ENCODE measurements at places on chromosomes 6 and 20.
A peak's percentile ranks its signal among the peaks of the same experiment; 100 is the strongest.

- DNase-seq = peak; percentile 57
Measured at GRCh38 chr20:4607287-4607713, 114.4 kb upstream of the PRND start.

DNA sequence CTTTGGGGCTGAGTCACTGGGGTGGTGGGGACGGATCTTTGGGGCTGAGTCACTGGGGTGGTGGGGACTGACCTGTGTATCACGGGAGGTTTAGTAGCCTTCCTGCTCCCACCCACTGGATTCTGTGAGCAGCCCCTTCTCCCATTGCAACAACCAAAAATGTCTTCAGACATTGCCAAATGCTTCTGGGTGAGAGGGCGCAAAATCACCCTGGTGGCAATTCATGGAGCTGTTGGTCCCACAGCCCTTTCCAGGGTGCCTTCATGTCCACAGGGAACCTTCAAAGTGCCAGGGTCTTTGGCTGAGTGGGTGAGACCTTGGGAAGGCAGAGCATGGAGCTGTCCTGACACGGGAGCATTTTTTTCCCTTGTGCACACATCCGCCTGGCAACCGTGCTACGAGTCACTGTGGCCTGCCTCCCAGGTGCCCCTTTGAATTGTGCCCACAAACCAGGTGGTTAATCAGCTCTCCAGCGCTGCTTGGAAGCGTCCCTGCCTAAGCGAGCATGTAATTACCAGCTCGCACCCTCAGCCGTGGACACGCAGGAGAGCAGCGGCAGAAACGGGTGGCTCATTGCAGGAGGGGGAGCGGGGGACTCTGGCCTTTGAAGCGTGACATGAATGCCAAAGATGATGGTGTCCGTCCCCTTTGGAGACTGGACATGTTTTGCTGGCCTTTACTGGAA is 27.4 kb upstream of the APCDD1L start:
- no peak for DNase-seq

- DNase-seq = no peak
Measured at GRCh38 chr6:167469672-167470071, 144.8 kb downstream of the TTLL2 start.

DNA sequence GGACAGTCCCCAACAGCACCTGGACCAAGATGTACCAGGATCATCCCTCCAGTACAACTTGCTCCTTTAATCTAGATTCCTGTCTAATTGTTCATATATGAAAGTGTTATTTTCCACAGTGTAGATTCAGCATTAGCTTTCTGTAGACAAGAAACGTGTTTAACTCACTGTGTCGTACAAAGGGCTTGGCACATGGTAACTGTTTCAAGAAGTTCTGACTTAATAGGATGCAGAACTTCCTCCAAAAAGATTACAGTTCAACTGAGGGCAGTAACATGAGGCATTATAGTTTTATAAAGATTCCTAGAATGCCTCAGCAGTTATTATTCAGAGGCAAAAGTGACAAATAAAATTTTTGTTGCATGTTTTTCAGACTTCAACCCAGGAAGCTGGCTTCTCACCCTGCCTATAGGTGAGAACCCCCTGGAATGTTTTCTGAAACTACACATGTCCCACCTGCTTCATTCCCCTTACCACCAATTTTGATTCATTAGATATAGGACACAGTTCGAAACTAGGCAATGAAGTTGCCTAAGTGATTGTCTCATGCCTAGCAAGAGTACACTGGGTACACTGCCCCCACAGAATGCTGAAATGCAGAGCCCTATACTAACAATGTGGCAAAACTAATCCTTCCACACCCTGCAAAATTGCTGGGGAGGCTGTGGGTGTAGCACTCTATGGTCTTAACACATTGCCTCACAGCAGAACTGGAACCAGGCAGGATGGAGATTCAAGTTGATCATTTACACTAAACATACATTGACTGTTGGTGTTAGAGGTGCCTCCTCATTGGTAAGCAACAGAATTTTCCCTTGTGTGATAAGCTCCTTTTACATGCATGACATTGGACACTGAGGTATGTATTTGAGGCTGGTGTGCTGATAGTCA is 22.6 kb upstream of the SH3BGRL2 start:
- no peak for DNase-seq

DNA sequence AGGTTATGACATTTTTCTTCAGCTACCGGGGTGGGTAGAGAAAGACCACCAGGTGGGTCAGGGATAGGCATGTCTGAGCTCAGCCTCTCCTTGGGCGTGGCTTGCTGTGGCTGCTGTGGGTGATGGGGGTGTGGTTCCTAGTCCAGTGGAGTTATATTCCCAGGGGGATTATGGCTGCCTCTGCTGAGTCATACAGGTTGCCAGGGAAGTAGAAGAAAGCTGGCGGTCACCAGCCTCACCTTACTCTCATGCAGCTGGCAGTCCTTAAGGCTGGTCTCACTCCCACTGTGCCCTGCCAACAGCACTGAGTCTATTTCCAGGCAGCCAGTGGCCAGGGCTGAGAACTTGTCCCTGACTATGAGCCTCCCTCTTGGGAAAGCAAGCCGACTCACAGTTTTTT is 130.0 kb downstream of the SCP2D1 start:
- no peak for DNase-seq

DNA sequence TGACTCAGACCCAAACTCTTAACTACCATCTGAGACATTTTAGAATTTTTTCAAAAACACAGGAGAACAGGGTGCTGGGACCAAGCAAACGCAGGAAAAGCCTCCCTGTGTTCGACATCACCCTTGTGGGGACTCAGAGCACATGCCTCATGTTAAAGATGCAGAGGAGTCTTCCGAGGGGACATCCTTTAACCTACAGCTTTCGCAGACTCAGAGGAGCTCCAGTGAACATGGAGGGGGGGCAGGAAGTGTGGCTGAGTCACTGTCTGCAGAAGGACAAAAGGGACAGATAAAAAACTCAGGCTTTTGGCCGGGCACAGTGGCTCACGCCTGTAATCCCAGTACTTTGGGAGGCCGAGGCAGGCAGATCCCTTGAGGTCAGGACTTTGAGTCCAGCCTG is 15.1 kb downstream of the BMP7 start:
- DNase-seq = no peak

- no peak for DNase-seq
Measured at GRCh38 chr6:46736906-46737305, 1.7 kb upstream of the PLA2G7 start.

DNA sequence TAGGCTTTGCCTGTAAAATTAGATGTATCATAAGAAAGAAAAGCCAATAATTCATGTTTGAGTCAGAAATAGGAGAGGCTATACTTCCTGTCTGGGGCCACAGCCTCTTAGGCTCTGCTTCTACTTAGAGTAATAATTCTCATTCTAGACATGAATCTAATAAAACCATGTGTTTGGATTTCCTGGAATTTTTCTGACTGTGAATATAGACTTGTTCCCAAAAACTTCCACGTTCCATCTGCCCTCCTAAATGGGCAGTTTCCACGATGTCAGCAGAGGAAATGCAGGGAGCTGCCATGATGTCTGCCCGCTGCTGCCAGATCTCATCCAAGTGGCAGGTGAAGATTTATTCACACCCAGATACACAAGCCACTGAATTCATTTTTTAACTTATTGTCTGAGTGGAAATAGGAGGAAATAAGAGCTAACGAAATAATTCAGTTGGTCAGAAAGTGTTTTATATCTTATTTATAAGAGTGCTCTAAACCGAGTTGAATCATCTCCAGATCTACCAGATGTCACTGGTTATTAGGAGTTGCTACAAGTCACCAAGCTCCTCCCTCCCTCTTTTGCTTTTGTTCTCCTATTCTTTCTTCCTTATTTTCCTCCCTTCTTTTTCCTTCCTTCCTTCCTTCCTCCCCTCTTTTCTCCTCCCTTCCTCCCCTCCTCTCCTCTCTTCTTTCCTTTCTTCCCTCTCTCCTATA is 69.3 kb downstream of the ALDH8A1 start:
- no peak for DNase-seq

DNA sequence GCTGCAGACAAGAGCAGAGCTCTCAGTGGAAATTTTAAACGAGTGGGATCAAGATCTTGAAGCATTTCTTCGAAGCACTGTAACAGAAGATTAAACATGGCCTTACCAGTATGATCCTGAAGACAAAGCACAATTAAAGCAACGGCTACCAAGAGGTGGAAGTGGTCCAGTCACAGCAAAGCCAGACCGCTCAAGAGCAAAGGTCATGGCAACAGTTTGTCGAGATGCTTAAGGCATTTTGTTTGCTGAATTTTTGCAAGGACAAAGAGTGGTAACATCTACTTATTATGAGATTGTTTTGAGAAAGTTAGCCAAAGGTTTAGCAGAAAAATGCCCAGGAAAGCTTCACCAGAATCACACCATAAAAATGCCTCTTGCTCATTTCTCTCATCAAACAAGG is 153.4 kb upstream of the CARMIL1 start:
- no peak for DNase-seq

DNA sequence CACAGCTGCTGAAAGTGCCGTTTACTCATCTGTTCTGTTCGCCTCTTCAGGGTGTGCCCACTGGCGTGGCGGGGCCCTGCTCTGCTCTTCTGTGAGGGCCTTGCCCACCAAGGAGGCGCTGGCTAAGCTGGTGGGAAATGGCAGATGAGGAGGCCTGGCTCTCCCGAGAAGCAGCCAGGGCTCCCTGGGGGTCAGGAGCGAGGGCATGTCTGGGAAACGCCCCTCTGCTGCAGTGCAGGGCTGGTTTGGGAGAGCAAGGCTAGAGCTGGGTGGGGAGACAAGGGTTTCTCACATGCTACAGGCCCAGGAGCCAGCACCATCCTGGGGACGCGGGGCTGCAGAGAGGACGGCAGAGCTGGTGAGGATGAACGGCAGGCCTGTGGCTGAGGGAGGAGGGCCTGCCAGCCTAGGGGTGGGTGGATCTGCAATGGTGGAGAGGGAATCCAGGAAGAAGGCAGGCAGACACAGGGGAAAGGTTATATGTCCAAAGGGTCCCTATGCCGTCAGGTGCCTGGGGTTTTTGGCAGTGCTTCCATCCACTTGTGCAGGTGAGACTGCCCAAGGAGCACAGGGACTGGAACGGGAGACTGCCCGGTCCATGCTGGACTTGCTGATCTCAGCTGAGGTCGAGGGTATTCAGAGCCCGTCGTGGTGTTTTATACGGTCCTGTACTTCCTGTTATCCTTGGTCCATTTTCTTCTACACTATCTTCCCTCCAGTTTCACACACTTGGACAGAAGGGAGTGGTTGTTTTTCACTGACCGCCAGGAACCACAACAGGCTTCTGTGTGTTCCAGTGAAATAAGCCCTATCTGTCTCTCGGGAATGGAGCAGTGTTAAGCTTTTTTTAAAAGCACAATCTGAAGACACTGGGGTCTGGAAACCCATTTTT is 119.2 kb downstream of the SYCP2 start:
- no peak for DNase-seq

GRCh38 chr20:9518576-9519175 is 4.3 kb downstream of the LAMP5 start:
- DNase-seq = no peak

DNA sequence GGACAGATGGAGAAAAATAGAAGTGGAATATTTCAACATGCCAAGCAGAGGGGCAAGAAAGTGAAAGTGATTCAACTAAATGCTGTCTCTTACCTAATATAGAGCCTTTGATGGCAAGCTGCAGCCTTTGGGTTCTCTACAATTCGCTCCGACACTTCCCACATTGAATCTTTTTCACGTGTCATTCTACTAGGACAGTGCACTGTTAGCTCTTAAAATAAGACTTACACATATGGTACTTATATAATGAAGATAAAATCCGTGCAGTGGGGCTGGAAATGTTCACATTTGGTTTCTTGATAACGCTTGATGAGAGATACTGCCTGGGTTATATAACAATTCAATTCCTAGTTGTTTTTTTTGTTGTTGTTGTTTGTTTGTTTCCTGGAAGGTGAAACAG is 502.4 kb downstream of the LMBRD1 start:
- DNase-seq = no peak

DNA sequence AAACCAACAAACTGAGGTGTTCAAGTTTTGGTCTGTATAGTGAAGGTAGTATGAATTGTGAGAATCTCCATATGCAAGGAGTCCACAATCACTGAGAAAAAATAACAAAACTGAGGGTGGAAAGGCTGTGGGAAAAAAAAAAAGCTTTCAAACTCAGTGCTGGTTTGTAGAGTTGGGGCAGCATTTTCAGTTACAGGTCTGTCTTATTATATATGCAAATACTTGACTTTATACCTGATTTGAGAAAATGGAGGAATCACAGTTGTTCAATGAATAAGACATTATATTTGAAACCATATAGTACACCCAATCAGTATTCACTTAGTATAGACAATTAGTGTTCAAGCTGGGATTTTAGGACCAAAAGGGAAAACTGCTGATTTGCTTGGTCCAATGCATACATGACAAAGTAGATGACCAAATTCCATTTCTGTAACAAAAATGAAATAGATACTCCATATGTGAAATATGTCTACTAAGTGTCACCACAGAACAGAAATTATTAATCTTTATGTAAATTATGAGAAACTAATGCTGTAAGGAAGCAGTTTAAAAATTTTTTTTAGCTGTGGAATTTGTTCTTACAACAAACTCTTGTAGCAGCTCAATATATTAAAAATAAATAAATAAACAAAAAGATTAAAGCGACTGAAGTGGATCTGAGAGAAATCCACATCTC is 187.7 kb downstream of the ASCC3 start:
- no peak for DNase-seq

GRCh38 chr20:58360936-58361335 is 28.1 kb upstream of the VAPB start:
- no peak for DNase-seq

- no peak for DNase-seq
Measured at GRCh38 chr6:60671369-60671768, 1614.7 kb downstream of the KHDRBS2 start.

DNA sequence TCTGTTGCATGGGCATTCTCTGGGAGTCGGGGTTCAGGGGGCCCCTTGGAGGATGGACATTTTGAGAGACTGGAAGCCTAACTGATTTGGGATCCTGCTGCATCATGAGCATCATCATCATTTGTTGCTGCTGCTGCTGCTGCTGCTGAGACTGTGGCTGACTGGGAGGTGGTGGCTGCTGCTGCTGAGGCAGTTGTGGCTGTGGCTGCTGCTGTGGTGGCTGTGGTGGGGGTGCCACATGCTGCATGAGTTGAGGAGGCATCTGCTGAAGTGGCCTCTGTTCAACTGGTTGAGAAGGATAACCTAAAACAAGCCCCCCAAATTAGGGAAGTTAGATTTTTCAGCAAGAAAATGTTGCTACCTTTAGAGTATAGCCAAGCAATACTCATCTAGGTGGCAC is 38.9 kb downstream of the TP53INP2 start:
- DNase-seq = no peak

GRCh38 chr20:62143081-62143956 is at the start of the genes PSMA7 and SS18L1:
Gene PSMA7 (minus strand): TSS chr20:62143394. CDS start chr20:62143303, 91 bp downstream.
Gene SS18L1 (plus strand): TSS chr20:62143769. CDS start chr20:62143821, 52 bp downstream.
- DNase-seq = peak; percentile 86

DNA sequence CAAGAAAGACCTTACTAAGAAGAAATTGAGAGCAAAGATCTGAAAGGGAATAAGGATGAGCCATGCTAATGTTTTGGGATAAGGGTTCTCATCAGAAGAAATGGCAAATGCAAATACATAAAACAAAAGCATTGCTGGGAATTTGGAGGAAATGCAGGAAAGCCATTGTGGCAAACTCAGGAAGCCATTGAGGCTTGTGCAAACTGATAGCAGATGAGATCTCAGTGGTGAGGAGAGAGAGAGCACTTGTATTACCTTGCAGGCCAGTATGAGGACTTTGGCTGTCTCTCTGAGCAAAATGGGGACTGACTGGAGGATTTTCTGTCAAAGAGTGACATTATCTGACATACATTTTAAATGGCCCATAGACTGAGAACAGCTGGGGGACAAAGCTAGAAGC is 103.0 kb downstream of the ADGRB3 start:
- no peak for DNase-seq

- peak; percentile 73 for DNase-seq
Measured at GRCh38 chr20:53643031-53643832, 49.6 kb upstream of the ZNF217 start.

GRCh38 chr20:57395111-57395966 is 4.1 kb downstream of the RBM38 start:
- no peak for DNase-seq

Measured in central memory CD4-positive, alpha-beta T cell (primary cell).